ENCODE measurements at places on chromosomes 4 and X. TPM values are rescaled to one million over a fixed set of nuclear protein-coding genes. Genes with fewer than 3 reads are reported as not detected.

GRCh38 chr4:169341490-169341889 is 70.7 kb upstream of the SH3RF1 start:
- no peaks in the 10 kb centered on the region for H3K4me1 ChIP-seq
- H3K27me3 ChIP-seq: no peaks in the 10 kb centered on the region
- no peak for DNase-seq
- H3K4me3 ChIP-seq: no peak overlapping the region
- H3K36me3 ChIP-seq: no peaks in the 10 kb centered on the region

Gene BEX4
- 84.7 TPM for total RNA-seq

- no peaks in the 10 kb centered on the region for H3K4me1 ChIP-seq
- H3K27me3 ChIP-seq: no peaks in the 10 kb centered on the region
- no peaks in the 10 kb centered on the region for H3K36me3 ChIP-seq
Observed at GRCh38 chr4:70678383-70678999, 9.8 kb upstream of the UTP3 start.

DNA sequence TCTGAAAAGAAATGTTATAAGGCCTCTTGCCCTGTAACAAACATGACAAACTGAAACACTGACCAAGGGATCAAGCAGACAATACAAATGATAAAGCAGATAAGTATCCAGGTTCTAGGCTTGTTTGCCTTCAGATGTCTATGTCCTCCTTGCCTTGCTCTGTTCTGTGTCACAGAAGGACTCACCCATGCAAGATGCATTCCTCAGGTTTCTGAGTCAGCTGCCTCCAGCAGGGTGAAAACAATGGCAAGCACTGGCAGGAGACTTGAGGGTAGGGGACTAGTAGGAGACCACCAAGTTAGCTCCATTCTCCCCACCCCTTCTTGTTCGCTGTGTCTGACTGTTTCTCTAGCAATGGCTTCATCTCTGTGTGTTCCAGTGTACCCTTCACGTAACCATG is 76.6 kb upstream of the CXXC4 start:
- H3K4me1 ChIP-seq: no peaks in the 10 kb centered on the region
- no peaks in the 10 kb centered on the region for H3K36me3 ChIP-seq
- DNase-seq: no peak
- no peak overlapping the region for H3K4me3 ChIP-seq

GRCh38 chr4:143438710-143439109 is 74.8 kb upstream of the SMARCA5 start:
- H3K4me1 ChIP-seq: no peaks in the 10 kb centered on the region
- H3K27me3 ChIP-seq: no peaks in the 10 kb centered on the region
- no peak overlapping the region for H3K4me3 ChIP-seq
